ENCODE measurements at places on chromosomes 13 and 19.

DNA sequence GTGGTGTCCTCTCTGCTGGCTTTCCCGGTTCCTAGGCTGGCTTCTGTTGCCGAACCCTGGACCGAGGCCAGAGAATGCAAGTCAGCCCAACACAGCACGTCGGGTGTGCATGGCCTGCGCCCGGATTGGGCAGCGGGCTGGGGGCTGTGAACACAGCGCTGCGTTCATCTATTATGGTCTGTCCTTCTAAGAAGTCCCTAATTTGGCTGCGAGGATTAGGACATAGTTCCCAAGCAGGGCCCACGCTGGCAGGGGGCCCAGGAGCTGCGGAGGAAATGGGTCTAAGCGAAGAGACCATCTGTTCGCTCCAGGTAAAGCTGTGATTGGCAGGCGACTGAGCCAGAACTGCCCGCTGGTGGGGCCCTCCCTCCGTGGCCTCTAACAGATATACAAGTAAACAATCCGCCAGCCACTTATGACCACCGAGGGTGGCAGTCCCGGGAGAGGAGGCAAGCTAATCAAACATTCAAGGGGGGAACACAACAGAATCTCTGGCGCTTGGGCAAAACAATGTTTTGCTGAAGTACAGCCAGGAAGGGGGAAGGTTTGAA lies 6.0 kb downstream of the SYCE2 start:
- no peak for DNase-seq

- DNase-seq: peak; percentile 27
Measured at GRCh38 chr13:74040200-74040599, 94.0 kb downstream of the KLF12 start.

- DNase-seq: peak; percentile 82
Measured at GRCh38 chr13:74026753-74027152, 107.5 kb downstream of the KLF12 start.

DNA sequence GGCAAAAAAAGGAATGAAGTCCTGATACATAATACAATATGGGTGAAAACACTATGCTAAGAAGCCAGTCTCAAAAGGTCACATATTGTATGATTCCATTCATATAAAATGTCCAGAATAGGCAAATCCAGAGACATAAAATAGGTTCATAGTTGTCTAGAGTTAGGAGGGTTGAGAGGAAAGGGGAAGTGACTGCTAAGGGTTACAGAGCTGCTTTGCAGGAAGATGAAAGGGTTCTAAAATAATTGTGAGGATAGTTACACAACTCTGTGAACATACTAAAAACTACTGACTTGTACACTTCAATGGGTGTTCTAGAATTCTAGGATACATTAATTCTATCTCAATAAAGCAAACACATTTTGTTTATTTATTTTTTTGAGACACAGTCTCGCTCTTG lies 25.7 kb downstream of the CAB39L start:
- no peak for DNase-seq

DNA sequence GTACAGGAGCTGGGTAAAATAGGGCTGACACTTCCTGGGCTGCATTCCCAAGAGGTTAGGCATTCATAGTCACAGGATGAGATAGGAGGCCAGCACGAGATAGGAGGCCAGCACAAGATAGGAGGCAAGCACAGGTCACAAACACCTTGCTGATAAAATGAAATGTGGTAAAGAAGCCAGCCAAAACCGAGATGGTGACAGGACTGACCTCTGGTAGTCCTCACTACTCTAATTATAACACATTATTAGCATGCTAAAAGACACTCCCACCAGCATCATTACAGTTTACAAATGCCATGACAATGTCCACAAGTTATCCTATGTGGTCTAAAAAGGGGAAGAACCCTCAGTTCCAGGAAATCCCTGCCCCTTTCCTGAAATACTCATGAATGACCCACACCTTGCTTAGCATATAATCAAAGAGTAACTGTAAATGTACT lies 20.9 kb upstream of the IGSF23 start:
- no peak for DNase-seq

DNA sequence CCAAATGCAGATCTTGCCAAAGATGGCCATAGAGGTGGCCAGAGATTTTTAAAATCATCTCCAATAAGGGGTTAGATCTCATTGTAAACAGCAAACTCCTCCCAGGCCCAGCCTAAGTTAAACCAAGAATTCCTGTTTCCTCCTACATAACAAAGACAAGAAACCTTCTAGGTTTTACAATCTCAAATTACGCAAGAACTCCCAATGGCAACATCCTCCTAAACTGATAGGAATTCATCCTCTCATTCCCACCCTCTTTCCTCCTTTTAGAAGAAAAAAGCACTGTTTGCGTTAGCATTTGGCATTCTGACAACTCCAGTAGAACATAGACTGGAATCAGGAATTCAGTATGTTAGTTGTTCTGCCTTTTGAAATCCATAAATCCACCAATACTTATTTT lies 14.6 kb downstream of the PROSER1 start:
- no peak for DNase-seq

GRCh38 chr19:4431296-4431695 lies 26.3 kb downstream of the UBXN6 start:
- no peak for DNase-seq

GRCh38 chr13:66842766-66843165 lies 387.4 kb downstream of the PCDH9 start:
- no peak for DNase-seq

DNA sequence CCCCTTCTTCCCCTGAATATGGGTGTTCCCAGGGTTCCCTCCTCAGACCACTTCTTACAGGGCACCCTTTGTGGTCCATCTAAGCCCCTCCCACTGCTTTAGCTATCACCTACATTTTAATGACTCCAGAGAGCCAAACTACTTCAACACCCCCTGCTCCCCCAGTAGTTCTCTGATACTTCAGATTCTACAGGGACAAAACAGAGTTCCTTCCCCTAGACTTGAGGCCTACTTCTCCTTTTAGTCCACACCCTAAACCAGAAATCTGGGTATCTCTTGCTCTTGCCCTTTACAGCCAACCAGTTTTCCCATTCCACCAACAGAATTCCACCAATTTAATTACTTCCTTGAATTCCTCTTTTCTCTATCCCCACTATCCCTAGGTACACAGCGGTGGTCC lies 107.2 kb downstream of the KCNRG start:
- DNase-seq: no peak

- DNase-seq: no peak
Measured at GRCh38 chr13:76512721-76513145, 373.5 kb downstream of the KCTD12 start.

DNA sequence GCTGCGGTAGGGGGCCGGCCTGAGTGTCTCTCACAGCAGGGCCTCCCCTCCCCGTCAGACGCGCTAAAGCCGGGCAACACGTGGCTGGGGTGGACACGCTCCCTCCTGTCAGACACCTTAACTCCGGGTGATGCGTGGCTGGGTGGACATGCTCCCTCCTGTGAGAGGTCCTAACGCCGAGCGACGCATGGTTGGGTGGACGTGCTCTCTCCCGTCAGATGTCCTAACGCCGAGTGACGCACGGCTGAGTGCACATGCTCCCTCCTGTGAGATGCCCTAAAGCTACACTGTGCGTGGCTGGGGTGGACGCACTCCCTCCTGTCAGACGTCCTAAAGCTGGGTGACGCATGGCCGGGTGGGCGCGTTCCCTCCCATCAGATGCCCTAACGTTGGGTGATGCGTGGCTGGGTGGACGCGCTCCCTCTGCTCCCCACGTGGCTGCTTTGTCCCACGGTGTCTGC lies 126.1 kb upstream of the MCF2L start:
- DNase-seq: no peak

DNA sequence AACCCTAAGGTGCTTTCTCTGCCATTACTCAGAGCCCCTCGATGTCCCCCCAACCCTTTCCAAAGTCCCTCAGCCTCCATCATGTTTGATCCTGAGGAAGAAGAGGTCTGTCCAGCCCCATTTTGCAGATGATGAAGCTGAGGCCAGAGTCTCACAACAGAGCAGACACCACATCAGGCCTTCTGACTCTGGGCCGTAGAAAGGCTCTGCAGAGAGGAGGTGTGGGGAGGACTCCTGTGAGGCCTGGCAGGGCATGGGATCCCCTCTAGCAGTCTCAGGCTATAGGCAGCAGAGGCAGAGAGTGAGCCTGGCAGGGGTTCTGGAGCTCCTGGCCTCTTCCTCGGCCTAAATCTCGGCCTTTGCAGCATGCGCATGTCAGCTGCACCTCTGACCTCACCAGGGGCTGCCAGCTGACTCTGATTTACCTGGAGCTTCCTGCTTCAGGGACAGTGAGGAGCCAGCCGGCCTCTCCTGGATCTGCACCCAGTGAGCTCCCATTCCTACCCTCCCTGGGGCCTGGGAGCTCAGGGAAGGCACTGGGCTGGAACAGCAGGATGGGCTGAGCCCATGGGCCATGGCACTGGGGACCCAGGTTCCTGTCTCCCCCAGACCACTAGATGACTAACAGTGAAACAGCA lies 41.7 kb upstream of the VSTM2B start:
- DNase-seq: no peak

GRCh38 chr13:66992183-66992582 lies 238.0 kb downstream of the PCDH9 start:
- DNase-seq: no peak

DNA sequence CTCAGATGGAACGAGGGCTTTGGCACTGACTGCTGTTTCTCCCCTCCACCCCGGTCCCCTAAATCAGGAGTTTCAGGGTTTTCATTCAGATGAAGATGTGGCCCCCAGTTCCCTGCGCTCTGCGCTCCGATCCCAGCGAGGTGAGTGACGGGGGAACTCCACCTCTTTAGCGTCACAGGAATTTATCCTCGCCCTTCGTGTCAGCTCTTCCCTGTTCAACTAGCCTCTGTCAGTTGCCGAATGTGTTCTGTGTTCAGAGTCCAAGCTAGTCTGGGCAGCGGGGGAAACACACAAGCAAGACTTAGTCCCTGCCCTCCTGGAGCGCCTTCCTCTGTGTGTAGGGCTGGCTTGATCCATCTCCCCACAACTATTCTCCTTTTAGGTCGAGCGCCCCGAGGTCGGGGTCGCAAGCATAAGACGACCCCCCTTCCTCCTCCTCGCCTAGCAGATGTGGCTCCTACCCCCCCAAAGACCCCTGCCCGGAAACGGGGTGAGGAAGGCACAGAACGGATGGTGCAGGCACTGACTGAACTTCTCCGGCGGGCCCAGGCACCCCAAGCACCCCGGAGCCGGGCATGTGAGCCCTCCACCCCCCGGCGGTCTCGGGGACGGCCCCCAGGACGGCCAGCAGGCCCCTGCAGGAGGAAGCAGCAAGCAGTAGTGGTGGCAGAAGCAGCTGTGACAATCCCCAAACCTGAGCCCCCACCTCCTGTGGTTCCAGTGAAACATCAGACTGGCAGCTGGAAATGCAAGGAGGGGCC lies 1.8 kb downstream of the KMT2B start:
- DNase-seq: no peak

DNA sequence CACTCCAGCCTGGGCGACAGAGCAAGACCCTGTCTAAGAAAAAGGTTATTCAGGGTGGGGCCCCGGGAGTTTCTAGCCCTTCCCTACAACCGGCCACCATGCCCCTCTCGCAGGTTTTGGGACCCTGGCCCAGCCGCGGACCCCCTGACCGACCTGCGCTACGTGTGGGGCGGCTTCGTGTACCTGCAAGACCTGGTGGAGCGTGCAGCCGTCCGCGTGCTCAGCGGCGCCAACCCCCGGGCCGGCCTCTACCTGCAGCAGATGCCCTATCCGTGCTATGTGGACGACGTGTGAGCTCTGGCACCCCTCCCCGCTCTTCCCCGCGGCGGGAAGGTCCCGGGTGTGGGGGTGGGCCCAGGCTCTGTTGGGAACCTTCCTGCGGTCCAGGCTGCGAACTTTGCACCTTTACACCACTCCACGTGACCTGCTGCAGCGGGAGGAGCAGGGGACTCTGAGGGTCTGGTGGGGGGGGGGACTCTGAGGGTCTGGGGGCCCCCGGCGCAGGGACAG lies 6.3 kb downstream of the ABCA7 start:
- DNase-seq: no peak
